ENCODE measurements at places on chromosomes 5 and 9.

DNA sequence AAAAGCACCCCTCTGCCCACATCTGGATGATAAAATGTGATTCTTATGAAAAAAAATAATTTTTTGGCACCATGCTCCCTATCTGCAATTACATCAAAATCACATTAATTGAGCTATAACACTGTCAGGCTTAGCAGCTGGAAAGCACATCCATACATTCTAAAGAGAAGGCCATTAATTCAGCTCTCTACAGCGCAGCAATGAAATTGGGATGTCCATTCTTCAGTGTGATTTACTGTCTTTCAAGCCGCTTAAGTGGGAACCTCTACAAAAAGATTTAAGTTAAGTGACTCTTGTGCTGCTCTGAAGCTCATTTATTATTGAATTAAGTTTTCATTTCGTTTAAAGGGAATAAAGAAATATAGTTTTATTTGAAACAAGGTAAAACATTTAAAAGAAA is 171.3 kb downstream of the EBF1 start:
- peak; percentile 62 for DNase-seq

GRCh38 chr5:39648085-39648847 is 223.5 kb upstream of the DAB2 start:
- DNase-seq: no peak

GRCh38 chr9:121494192-121494591 is 5.5 kb downstream of the GGTA1 start:
- DNase-seq: no peak

DNA sequence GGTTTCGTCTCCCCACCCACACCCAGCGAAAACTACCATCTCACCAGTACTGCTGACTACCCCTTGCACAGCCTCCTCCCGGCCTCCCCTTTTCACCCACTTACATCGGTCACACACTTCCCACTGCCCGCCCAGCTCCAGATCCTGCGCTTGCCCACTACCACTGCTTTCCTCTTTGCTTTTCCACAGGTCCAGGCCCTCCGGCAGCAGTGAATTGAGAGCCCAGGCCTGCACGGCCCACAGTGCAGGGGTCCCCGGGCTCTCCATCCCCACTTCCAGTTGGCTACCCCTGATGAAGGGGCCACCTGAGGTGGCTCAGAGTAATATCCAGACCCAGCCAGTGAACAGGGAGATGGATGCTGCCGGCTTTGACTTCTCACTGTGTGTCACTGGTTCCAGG is 120.2 kb upstream of the FSTL4 start:
- DNase-seq: no peak

DNA sequence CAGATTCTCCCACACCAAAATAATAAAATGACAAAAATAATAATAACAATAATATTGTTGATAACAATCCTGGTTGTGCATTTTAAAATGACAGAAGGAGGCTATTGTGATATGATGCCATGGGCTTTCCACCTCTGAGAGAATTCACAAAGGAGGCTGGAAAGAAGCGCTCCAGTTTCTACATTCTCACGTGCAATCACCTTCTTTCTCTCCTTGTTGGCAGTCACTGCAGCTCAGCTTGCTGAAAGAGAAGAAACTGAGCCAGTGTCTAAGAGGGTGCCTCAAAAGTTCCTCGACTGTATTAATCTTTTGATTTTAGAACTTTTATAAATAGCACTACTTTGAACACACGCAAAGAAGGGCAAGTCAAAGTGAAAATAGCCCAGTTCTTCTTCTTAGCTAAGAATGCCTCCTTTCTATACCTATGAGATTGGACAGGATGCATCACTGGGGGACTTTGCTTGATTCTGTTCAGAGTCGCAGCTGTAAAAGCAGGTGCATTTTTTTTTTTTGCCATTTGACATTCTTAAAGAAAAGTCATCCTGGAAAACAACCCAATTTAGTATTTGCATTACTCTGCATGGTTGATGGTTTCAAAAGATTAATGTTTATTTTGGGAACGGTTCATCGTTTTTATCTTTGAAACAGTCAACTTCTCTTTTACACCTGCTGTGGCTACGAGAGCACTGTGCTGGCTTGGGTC is 12.4 kb upstream of the SUB1 start:
- DNase-seq: no peak

- no peak for DNase-seq
Observed at GRCh38 chr5:37310360-37310759, 60.5 kb downstream of the NUP155 start.

DNA sequence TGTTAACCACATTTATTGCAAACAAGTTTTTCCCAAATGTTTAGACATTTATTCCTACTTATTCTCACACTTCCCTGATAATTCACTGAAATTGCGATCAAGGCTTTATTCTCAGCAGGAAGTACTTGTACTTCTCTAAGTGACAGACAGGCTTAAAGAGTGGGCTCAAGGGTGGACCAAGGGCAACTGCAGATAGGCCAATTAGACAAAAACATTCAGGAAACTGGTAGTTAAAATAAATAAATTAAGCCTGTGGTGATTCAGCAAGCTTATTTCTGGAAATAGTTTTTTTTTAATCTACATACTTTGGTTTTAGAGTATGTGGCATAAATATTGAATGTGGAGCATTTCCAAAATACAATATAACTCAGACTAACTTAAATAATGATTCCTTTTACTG is 136.1 kb downstream of the UGCG start:
- DNase-seq: no peak

DNA sequence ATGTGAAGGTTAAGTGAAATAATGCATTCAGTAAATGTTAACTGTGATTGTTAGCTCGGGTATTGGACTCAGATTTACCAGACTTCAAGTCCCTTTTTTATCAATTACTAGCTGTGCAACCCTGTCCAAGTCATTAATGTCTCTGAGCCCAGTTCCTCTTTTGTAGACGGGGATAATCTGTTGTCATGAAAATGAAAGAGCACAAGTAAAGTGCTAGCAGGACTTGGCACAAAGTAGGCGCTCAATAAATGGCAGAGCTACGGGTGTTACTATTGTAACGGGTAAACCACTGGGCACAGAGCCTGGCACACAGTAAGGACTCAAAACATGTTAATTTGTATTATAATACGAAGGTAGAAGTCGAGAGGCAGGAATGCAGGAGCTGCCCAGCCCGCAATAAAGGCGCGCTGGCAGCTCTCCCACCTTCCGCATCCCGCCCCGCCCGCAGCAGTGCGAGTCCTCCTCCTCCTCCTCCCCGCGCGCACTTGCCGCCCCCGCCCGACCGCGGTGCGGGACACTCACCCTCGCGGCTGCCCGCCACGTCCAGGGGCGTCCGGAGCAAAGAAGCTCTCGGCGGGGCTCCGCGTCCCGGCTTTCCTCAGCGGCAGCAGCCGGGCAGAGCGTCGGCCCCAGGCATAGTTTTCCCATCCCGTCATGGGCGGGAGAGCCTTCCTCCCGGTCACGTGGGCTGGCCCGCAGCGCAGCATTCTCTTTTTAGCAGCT is at the start of gene C1QTNF2:
Gene C1QTNF2 (minus strand): TSS at position 637 of the 723 bp plus-strand sequence. CDS start 15,615 bp downstream, outside the sequence.
- DNase-seq: no peak

GRCh38 chr5:71783891-71784290 is 64.8 kb downstream of the CARTPT start:
- DNase-seq: no peak

- no peak for DNase-seq
Observed at GRCh38 chr9:13361076-13361475, 81.6 kb upstream of the MPDZ start.

- DNase-seq: no peak
Observed at GRCh38 chr9:34591917-34592866, 2.7 kb upstream of the CNTFR start.

DNA sequence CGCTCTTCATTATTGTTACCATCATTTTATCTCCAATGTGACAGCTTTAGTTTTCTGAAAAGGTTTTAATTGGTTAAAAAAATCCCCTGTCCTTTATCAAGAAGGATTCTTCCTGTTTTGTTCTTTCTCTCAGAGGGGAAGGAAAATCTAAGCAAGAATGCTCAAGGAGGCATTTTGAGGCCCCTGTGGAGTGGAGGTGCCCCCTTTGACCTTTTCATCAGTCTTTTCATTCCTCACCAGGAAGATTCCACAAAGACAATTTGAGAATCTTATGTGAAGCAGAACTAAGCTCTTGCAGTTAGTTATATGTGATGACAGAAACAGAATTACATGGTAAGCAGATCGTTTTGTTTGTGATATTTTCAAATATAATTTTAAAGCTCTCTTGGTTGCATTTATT is 489.6 kb downstream of the MAN2A1 start:
- no peak for DNase-seq

GRCh38 chr5:37554938-37555337 is 175.8 kb downstream of the WDR70 start:
- DNase-seq: no peak

- no peak for DNase-seq
Observed at GRCh38 chr9:3956081-3956671, 343.7 kb downstream of the GLIS3 start.

DNA sequence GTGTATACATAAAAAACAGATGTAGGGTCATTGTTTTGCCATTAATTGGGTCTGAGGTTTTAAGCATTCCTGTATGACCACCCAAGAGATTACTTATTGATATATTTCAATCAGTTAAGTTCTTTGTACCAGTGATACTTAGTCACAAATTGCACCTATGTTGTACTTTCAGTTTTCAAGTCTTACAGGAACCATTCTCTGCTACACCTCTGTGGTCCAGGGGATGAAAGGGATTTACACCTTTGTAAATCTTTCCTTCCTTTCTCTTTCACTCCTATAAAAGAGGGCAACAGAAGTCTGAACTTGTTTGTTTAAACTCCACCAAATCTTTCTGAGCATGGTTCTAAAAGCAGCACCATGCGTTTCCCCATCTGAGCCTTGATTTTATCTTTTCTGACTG is 86.1 kb downstream of the DEPDC1B start:
- no peak for DNase-seq

- DNase-seq: no peak
Observed at GRCh38 chr5:158880483-158881001, 219.2 kb downstream of the EBF1 start.

DNA sequence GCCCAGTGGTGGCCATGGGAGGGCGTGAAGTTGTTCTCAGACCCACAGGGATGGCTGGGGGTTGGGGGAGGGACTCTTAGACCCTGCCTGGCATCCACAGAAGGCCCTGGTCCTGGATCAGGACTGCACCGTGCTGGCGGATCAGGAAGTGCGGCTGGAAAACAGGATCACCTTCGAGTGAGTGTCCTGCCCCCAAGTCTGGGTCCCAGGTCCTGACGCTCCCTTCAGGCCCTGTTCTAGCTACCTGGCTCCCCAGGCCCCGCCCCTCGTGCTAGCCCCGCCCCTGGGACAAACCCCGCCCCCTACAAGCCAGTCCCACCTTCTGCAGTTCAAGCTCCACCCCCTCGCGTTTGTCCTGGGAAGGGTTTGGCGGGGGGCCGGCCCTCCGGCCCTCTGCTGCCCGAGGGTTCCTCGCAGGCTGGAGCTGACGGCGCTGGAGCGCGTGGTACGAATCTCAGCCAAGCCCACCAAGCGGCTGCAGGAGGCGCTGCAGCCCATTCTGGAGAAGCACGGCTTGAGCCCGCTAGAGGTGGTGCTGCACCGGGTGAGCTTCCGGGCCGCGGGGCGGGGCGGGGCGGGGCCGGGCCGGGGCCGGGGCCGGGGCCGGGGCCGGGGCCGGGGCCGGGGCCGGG is 12.9 kb downstream of the RGS14 start:
- peak; percentile 72 for DNase-seq

GRCh38 chr9:82209797-82210470 is 221.4 kb downstream of the SPATA31D1 start:
- DNase-seq: no peak

DNA sequence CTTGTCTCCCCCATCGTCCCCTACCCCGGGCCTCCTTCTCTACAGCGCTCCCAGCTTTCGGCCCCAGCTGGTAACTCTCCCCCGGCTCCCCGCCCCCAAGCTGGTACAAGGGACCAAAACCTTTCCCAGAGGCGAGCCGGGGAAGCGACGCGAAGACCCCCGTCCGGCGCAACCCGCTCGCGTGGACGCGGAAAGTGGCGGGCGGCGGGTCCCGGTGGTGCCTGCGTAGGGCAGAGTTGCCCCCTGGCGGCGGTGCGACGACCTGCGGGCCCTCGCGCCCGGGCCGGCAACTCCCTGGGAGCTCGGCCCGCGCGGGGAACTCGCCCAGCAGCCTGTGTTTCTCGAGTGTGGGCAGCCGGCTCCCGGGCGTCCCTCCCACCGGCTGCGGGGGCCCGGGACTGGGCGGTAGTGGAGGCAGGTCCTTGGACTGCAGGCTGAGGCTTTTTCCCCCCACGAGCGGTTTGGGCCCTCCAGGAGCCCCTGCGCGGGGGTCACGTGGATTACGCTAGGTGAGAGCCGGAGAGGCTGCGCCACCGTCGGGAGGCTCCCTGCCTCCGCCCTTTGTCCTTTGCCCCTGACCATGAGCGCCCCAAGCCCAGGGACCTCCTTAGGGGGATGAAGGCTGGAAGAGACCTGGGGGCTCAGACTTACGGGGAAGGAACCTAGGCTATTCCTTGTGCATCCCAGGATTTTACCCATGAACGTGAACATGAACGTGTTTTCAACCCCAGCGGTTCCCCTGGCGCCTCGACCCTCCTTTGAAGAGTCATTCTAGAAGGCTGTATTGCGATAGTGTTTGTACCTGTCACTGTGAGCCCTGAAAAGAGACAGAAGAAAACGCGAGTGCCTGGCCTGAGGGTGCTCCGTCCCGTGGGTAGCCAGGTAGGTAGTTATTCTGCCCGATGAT is 2.9 kb upstream of the FOXD1 start:
- peak; percentile 39 for DNase-seq

DNA sequence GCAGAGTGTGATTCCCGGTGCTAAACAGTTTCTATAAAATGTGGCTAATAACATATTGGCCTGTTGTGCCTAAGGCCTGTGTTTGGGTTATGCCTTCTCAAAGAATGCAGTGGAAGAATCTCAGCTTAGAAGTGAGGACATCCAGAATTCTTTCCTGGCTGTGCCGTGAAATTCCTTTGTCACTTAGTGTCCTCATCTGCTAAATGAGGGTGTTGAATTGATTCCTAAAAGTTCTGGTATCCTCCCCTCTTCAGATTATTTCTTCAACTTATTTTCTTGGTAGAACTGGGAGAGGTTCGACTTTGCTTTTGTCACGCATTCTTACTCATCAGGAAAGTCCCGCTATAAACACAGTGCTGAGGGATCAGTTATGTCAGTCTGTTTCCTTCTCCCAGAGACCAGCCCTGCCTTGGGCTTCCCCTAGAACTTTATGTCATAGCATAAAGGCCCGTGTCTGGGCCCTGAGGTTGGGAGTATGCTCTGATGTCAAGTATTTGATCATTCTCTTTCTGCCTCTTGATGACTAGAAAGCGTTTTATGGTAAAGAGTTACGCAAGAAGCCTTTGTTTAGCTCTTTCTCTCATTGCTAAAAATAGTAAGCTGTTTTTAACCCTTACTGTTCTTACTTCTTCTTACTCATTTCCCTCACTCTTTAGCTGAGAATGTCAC is 29.5 kb downstream of the MTAP start:
- no peak for DNase-seq

GRCh38 chr9:10612641-10613398 is at the start of gene PTPRD:
PTPRD (minus strand) TSS chr9:10613002.
- DNase-seq: peak; percentile 54

GRCh38 chr9:131623655-131624330 is 78.5 kb downstream of the PRRT1B start:
- no peak for DNase-seq

GRCh38 chr9:98357921-98358535 is 102.6 kb upstream of the TBC1D2 start:
- DNase-seq: no peak

Measured in NCI-H1436 (cell line).